ENCODE measurements at places on chromosomes 2 and 18.

DNA sequence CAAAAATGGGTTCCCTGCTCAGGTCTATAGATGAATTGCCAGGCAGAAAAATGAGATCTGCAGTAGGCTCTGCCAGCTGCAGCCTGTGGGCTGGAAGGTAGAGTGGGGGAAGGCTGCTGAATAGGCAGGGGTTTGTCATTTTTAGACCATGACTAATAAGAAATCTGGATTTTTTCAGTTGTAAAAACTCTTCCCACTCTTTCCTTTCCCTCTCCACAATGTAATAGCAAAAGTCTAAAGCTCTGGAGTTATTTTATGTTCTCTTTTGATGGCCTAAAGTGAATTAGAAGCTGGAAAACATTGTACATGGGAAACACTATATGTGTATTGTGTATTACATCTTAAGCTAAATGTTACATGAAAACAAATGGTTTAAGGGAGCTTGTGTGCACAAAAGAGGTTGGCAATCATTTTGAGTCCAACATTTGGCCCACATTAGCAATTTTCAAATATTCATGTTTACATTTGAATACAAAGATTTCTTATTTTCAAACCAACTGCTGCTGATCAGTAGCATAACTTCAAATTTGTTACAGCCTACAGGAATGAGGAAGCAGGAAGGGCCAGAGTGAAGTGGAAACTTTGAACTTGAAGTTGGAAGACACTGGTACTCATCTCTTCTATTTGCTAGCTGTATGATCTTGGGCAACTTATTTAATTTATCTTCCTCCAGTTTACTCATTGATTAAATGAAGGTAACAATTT is 407.1 kb downstream of the SLC4A3 start:
- no peak for DNase-seq

DNA sequence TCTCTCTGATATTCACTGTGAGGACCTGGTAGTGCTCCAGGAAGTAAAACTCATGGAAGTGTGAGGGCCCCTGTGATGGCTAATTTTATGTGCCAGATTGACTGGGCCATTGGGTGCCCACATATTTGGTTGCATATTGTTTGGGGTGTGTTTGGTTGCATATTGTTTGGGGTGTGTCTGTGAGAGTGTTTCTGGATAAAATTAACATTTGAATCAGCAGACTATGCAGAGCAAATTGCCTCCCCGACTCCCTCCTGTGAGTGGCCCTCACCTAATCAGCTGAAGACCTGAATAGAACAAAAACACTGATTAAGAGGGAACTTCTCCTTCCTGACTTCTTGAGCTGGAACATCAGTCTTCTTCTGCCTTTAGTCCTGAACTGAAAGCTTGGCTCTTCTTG is 173.3 kb upstream of the LINC00305 start:
- no peak for DNase-seq

GRCh38 chr2:6750411-6751158 is 115.1 kb downstream of the CMPK2 start:
- DNase-seq: no peak

DNA sequence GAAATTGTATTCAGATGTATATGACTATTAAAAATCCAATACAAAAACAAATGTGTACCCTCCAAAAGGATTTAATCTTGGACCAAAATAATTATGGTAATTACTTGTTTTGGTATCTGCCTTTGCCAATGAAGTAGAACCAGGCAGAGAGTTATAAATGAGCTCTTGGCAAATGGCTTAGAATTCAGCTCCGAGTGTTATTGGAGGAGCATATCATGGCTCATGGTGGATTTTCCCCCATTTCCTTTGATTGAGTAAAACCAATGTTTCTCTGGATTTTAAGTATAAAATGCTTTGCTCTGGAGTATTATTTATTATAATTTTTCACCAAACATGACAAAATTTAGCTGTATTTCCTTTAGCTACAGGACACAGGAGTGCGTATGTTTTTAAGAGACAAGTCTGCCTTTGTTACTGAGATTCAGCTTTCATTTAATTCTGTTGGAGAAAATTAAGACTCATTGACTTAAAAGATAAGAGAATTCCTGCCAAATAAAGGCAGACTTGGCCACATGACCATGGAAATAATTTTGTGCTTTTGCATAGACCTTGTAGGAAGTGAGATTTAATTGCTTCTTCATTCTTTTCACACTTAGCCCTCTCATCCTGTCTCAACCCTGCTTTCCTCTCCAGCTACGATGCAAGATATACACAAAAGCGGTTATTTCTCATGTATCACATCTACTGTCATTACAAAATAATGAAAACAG is 281.0 kb upstream of the SOX11 start:
- no peak for DNase-seq

DNA sequence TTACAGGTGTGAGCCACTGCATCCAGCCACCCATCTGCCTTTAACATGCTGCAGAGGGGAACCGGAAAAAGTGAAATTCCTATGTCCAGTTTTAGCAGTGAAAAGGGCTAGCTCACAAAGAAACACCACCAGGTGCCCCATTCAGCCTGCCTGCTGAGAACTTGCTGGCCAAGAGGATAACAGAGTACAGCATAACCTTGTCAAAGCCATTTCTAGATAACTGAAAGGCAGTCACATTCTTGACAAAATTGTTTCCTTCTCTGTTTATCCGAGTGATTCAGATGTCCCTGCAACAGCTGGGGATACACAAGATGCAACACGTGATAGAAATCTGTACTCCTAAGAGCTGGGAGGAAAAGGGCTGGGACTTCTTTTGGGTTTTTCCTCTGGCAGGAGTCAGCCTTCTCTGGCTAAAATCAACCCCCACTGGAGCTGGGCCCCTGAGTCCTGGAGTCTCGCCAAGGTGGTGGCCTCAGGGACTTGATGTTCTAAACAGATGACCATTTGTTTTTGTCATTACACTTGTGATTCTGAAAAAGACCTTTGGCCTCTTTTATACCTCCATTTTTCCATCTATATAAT is 505.4 kb downstream of the BCL11A start:
- DNase-seq: no peak

DNA sequence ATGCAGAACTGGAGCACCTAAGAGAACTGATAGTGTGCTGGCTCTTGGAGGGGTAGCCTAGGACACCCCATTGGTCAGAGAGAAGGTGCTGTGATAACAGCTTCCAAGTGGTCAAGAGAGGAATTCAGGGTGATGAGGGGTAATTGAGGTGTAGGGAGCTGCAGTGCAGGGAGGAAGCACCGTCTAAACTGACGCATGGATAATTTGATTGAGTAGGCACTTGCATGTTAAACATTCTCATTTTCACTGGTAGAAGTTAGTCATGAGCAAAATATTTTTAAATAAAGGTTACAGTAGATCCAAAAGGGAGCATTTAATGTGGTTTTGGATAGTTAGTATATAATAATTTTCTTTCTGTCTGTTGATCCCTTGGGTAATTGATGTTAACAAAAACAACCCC is 155.1 kb upstream of the TCF4 start:
- no peak for DNase-seq

- DNase-seq: no peak
Observed at GRCh38 chr2:23666980-23667357, 260.0 kb downstream of the ATAD2B start.

- no peak for DNase-seq
Observed at GRCh38 chr2:70418514-70418913, 116.6 kb upstream of the FAM136A start.

DNA sequence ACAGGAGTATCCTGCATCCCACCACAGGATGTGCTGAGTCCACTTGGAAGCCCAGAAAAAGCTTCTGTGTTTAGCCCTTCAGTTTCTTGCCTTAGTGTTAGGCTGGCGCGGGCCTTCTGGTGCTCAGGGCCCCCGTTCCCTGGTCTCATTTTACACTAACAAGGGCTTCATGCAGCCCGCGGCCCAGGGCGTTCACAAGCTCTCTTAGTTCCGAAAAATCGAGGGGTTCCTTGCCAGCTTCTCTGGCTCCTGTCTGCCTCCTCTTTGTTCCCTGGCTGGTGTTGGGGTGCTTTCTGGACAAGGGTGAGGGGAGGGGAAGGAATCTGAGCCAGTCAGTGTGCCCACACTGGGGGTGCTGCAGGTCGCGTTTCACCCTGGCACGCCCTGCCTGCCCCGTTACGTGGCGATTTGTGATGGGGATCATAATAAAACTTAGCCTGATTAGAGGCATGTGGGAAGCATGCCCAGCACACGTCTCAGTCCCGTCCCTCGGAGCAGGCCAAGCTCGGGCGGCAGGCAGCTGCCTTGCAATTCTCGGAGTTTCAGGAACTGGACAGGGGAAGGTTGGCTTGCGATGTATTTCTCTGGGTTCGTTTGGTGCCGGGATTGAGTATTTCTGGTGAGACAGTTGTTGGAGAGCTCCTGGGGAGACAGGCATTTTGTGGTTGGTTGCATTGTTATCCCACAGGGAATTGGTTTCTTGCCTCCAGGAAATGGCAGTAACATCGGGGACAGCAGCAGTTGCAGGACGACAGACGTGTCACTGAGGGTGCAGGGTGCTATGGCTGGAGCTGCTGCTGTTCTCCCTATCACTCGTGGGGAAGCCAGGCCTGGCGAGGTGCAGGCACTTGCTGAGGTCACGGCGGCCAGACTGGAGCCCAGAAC is 22.9 kb downstream of the SH3BP4 start:
- DNase-seq: no peak

DNA sequence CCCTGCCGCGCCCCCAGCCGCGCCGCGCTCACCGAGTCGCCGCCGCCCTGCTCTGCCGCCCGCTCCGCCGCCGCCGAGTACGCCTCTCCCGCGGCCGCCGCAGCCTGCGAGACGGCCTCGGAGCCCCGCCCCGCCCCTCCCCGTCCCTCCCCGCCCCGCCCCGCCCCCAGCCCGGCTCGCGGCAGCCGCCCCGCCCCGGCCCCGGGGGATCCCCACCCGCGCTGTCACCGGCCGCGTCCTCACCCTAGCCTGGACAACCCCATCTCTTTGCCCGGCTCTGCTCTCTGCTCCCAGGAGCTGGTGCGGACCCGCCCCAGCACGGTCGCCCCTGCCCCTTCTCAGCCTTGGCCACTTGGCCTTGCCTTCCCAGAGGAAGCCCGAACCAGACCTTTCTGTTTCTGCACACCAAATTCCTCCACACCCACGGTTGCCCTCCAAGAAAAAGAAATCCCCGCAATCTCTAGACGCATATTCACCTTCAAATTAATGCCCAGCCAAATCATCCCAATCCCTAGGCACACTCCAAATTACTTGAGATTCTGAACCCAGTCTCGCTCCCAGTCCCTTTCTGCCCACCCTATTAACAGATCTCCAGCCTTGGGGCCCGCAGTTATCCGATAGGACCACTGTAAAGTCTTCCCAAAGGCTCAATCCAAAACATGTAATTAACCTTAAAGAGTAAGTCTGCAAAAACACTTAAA is at the start of gene CYRIA:
Gene CYRIA (minus strand): TSS at position 87 of the 701 bp plus-strand sequence. CDS start 77,715 bp downstream, outside the sequence.
- no peak for DNase-seq

DNA sequence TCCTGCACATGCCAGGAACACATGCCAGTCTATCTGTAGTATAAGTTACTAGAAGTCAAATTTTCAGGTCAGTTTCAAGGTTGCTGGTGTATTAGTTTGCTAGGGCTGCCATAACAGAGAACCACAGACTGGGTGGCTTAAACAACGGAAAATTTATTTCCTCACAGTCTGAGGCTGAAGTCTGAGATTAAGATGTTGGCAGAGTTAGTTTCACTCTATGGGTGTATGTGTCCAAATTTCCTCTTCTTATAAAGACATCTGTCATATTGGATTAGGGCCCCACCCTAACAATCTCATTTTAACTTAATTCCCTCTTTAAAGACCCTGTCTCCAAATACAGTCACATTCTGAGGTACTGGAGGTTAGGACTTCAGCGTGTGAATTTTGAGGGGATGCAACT is 26.5 kb downstream of the B3GNT7 start:
- DNase-seq: no peak

GRCh38 chr18:78531637-78532036 is 448.0 kb upstream of the SALL3 start:
- no peak for DNase-seq

DNA sequence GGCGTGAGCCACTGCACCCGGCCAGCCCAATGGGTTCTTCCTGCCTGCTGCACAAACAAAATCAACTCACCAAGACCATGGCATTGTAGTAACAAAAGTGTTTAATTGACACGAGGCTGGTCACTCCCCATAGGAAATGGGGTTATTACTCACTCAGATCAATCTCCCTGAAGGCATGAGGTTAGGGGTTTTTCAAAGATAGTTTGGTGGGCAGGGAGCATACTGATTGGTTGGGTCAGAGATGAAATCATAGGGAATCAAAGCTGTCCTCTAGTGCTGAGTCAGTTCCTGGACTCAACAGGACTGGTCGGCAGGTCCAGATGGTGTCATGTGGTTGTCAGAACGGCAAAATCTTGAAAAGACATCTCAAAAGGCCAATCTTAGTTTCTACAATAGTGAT is 122.1 kb downstream of the TMEM17 start:
- no peak for DNase-seq

DNA sequence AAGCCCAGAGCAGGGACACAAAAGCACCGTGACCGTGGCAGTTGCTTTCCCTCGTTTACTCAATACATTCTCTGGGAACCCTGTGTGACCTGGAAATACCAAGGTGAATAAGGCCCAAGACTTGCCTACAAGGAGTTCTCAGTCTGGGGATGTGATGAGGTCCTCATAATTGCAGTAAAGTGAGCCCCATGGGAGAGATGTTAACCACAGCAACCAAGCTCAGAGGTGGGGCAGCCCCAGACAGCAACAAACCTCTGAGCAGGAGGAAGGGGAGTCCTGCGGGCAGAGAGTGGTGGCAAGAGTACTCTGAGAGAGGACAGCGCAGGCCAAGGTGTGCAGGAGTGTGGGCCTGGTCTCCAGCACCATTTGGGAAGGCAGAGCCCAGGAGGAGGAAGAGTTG is 91.6 kb downstream of the TTC32 start:
- no peak for DNase-seq
